ENCODE measurements at places on chromosomes 5 and 9.

GRCh38 chr9:306907-307306 lies 92.2 kb downstream of the DOCK8 start:
- DNase-seq, result no peak

GRCh38 chr5:170769246-170769645 lies 14.3 kb upstream of the GABRP start:
- DNase-seq, result no peak

DNA sequence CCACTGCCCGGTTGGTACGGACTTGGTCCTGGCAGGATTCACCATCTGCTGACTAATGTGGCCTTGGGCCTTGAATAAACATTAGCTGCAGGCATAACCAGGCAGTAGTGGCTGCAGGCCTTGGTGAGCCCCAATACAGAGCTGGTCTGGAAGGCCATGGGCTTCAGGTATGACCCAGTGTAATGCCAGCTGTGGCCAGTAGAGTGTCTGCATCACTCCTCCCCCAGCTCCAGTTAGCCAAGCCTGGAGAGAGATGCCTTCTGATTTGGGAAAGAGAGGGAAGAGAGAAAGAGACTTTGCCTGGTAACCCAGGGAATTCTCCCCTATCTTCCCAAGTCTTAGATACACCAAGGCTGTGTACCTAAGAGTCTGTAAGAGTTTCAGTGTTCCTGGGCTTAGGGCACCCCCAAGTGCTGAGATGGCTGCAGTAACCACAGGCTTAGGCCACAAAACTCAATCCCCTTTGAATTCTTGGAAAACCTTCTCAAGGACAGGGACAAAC lies 5.6 kb upstream of the C5 start:
- DNase-seq, result no peak

- no peak for DNase-seq
Observed at GRCh38 chr5:140611020-140611521, 21.9 kb downstream of the CD14 start.

GRCh38 chr5:168479166-168479565 lies 7.1 kb upstream of the RARS1 start:
- DNase-seq, result no peak

DNA sequence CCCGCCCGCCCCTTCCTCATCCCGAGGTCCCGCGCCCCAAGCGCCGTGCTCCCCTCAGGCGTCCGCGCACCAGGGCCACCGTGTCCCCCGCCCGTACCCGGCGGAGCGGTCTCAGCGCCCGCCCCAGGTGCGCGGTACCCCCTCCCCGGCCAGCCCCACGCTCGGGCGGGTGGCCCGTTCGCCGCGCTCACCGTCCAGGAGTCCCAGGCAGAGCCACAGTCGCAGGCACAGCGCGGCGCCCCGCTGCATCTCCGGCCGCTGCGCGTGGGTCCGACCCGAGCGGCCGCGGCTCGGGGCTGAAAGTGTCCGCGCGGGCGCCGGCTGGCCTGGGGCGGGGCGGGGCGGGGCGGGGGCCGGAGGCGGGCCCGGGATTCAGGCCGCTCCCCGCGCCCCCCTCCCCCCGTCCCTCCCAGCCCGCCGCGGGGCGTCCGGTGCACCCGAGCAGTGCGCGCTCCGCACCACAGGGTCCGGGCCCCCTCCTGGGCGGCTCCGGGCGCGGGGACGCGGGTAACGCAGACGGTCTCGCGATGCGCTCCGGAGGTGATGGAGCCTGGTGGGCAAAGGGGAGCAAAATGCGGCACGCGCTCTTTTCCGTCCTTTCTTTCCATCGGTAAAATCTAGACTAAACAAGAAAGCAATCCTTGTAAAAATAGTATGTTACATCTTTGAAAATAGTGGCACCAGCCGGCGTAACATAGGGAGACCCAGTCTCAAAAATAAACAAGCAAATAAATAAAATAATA lies at the start of gene FLT4:
TSS of gene FLT4 (minus strand) at position 304 of the 743 bp plus-strand sequence. CDS start at position 249, 55 bp downstream.
- no peak for DNase-seq

- DNase-seq, result no peak
Observed at GRCh38 chr5:15835514-15835913, 335.5 kb downstream of the FBXL7 start.

- DNase-seq, result no peak
Observed at GRCh38 chr9:114004221-114004716, 73.8 kb downstream of the AMBP start.

GRCh38 chr9:130186839-130187522 lies 14.8 kb downstream of the NCS1 start:
- DNase-seq, result no peak

- no peak for DNase-seq
Observed at GRCh38 chr9:73845539-73845938, 651.6 kb upstream of the RORB start.

DNA sequence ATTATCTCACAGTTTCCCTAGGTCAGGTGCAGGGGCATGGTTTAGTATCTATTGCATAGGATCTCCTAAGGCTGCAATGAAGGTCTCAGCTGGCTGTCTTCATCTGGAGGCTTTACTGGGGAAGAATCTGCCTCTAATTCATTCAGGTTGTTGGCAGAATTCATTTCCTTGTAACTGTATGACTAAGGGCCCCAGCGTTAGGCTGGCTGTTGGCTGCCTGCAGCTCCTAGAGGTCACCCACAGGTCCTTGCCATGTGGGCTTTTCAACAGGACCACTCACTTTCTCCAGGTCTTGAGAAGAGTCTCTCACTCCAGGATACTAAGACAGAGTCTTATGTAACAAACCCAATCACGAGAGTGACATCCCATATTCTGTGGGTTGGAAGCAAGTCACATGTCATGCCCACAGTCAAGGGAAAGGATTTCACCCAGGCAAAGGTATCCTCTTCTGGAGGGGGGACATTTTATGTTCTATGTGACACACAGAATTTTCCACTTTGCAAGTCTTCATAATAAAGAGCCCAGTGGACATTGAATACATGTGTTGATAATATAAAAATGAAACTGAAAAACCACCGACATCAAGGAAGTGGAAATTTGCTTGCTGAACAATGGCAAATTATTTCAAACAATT lies 38.2 kb downstream of the HMHB1 start:
- no peak for DNase-seq

GRCh38 chr9:16540743-16541613 lies 329.5 kb downstream of the BNC2 start:
- DNase-seq, result no peak

DNA sequence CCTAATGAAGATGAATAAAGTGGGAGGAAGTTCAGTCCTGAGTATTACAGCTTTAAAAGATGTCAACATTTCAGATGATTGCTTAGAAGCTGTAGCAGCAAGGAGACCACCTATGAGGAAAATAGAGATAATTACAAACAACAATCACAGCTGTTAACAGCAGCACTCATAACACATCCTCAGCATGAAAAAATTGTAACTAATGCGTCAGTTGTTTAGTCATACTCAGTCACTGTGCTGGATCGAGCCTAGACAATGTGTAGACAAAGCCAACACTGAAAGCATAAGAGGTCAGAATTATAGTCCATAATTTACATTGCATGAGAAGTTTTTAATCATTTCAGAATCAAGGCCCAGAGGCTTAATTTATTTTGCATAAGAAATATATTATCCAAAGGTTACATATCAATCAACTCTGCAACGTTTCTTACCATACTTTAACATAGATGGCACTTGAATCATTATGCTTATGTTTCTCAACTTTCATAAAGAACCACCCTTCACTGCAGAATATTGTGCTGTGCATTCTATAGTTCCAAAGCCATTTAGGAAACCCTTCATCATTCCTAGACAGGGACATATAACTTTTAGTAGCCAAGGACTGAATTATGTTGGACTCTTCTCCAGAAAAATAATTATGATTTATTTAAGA lies 60.2 kb upstream of the HAPLN1 start:
- DNase-seq, result no peak

- no peak for DNase-seq
Observed at GRCh38 chr5:11361768-11362167, 542.5 kb downstream of the CTNND2 start.

DNA sequence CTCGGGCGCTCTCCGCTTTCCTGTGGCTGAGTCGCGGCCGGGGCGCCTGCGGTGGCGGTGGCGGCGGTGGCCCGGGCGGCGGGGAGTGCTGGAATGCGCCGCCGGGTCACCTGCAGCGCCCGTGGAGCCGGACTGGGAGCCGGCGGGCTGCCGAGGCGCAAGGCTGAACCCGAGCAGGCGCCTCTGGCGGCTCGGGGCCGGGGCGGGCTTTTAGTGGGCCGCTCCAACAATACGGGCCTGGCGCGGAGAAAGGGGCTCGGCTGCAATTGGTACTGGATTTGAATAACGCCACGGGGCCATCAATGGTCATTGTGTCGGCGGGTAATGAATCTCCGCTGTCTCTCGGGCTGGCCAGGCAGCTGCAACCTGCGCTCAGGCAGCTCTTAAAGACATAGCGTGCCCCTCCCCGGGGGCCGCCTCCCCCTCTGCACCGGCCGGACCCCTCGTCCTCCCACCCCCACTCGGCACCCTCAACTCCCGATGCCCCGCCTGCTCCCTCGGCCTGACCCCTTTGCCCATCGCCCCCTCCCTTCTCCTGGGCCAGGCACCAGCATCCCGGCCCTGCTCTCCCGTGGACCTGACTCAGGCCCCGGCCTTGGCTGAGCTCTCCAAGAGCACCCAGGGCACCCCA lies 22.1 kb downstream of the URM1 start:
- DNase-seq, result no peak

DNA sequence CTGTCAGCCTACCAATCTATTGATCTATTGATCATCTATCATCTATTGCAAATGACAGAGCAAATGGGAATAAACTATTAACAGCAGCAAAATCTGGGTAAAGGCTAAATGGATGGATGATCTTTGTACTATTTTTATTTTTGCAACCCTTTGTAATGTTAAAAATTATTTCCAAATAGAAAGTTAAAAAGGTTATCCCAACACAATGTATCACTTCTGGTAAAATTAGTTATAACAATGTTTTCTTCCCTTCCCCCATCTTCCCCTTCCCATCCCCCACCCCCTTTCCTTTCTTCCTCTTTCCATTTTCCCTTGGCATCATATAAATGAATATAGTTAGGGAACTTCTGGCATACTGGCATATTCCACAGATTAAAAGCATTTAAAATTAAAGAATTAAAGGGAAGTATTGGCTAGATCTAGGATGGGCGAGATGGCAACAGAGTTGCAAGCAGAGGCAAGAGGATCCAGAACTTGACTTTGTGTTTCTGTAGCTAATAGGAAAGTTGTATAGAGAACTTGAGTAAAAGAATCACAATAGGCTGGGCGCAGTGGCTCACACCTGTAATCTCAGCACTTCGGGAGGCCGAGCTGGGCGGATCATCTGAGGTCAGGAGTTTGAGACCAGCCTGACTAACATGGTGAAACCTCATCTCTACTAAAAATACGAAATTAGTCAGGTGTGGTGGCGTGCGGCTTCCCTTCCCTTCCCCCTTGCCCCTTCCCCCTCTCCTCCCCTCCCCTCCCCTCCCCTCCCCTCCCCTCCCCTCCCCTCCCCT lies 66.6 kb upstream of the TAF11L2 start:
- no peak for DNase-seq

DNA sequence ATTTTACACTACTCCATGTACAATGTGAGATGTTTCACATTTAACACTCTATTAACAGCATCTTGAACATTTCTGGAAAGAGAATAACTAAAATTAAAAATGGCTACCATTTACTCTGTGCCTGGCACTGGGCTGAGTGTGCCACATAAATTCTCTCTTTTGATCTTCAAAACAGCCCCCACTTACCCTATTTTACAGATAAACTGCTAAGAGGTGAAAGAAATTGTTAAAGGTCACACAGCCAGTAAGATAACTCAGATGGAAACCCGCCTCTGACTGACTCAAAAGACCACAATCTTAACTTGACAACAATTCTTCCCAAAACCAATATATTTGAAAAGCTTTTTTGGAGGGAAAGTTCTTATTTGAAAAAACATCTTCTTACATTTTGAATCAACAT lies 97.3 kb downstream of the MAPKAP1 start:
- no peak for DNase-seq

DNA sequence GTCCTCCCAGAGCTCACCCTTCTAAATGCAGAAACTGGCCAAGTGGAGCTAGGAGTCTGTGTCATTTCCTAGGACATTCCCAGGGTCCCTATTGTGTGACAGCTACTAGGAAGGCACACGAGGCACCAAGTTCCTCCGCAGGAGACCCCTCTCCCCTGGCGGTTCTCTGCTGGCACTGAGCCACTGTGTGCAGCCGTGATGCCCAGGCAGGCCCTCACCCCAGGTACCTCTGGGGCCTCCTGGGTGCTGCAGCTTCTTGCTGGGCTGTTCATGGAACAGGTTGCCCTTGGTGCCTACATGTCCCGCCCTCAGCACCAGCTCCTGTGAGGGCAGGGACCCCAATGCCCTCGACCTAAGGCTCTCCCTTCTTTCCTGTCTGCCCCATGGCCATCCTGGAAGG lies 23.1 kb downstream of the MED10 start:
- DNase-seq, result no peak

DNA sequence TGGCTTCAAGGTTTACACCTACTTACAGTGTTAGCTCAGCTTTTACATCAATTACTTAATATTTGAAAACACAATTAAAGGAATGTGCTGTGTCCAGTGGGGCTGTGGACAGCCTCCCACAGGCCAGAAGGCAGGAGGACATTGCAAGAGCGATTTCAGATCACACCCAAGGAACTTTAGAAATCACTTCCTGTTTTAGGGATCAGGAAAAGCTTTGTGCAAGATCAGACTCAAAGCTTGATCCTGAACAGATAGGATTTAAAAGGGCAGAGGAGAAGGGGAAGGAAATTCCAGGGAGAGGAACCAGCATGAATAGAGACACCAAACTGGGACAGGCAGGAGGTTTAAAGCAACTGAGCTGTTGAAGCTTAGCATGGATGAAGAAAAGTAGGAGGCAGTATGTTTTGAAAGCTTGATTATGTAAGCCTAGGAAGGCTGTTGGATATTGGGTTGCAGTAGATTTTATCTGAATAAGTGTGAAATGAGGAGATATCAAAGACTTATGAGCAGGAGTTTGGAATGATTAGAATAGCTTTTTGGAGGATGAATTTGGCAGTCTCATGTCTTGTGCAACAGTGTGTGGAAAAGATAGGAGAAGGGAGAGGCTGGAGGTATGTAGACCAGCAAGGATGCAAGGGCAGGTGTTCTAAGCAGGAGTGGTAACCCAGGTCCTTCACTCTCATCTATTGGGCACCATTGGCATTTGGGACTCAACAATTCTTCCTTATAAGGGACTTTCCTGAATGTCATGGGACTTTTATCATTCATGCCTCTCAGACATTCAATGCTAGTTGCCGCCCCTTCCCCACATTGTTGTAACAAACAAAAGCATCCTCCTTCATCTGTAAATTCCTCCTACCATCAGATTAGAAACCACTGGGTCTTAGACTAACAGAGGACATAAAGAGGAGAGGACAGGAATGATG lies 123.5 kb downstream of the TARS1 start:
- DNase-seq, result no peak

DNA sequence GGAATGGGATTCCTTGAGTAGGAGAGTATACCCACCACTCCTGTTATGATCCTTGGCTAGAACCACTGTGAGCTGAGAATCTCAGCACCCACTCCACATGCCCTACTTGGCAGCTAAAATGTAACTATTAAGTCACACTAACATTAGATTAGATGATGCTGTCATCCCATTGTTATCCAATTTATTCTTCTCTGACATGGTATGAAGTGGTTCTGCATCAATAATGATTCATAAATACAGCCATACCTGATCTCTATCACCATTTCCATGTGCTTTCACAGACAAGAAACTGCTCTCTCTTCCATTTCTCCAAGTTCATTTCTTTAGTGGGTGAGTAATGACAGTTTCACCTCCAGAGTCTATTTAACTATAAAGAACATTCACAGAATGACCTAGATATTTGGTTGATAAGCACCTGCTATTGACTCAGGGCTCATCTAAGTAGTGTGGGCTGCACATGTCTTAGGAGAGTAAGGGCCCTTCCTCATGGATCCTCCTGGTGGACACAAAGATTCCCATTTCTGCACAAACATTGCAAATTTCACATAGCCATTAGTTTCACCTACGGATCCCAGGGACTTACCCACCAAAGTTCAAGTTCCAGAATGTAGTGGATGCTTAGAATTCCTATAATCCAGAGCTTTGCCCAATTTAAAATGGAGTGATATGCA lies 187.9 kb downstream of the EBF1 start:
- DNase-seq, result no peak
